ENCODE measurements at places on chromosomes 12 and 14. TPM values are rescaled to one million over a fixed set of nuclear protein-coding genes. Genes with fewer than 3 reads are reported as not detected.

The POTEG gene
- total RNA-seq = not detected

DNA sequence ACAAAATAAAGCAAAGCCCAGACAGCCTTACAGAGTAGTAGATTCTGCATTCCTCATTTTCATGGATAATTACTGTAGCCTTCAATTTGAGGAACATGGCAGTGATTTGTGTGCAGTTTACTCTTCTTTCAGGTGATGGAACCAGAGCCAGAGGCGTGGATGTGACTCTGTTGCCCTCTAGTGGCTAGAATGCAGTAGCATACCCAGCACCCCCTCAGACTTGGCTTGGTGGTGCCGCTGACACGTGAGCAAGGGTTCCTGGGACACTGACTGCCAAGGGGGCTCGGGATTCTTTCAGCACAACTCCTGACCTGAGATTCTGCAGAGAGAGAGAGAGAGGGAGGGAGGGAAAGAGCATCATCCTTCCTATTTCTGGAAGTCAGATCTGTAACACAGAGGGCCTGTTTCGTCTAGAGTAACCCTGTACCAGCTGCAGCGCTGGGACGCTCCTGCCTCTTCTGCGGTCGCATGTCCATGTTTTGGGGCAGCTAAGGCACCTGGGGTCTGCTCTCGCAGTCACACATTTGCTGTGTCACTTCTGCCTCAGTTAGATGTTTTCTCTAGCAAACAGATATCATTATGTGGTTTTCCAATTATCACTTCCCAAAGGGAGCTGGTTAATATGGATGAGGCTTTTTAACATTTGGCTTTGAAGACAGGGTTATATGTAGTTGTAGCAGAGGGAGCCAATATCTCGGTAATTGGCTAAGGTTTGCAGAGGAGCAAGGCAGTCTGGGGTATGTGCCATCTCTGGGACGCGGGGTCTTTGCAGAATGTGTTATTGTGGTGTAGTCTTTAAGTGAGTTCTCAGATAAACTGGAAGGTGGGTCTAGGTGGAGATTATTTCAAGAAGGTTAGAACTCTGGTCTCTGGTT, 428.1 kb downstream of the NRXN3 start:
- H3K4me3 ChIP-seq = no peak overlapping the region
- no peaks in the 10 kb centered on the region for H3K27me3 ChIP-seq
- no peak overlapping the region for H3K27ac ChIP-seq

GRCh38 chr12:109188108-109188712, 71.8 kb downstream of the ACACB start:
- H3K27me3 ChIP-seq = no peaks in the 10 kb centered on the region
- no peaks in the 10 kb centered on the region for H3K36me3 ChIP-seq
- no peak overlapping the region for H3K4me3 ChIP-seq
- no peaks in the 10 kb centered on the region for H3K4me1 ChIP-seq
- DNase-seq = no peak
- H3K27ac ChIP-seq = no peak overlapping the region

GRCh38 chr12:58453306-58453705, 467.0 kb downstream of the LRIG3 start:
- no peaks in the 10 kb centered on the region for H3K4me1 ChIP-seq
- H3K36me3 ChIP-seq = no peaks in the 10 kb centered on the region
- no peak for DNase-seq
- no peak overlapping the region for H3K4me3 ChIP-seq

DNA sequence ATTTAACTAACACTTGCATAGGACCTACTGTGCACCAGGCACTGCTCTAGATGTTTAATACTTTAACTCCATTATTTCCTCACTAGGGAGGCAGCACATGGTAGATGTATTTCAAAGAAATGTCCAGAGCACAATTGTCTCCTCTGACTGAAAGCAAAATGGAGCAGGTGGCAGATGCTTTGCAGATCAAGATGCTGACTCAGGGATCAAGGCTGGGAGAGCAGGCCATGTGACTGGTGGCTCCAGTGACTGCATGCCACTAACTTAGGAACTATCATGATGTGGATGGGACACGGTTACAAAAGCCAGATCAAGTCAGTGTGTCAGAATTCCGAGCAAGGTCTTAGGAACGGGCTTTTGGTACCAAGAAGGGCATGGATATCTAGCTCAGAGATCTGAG, 28.2 kb downstream of the SERPINA11 start:
- DNase-seq = no peak
- H3K27ac ChIP-seq = no peak overlapping the region
- no peaks in the 10 kb centered on the region for H3K4me1 ChIP-seq
- H3K36me3 ChIP-seq = no peaks in the 10 kb centered on the region
- H3K27me3 ChIP-seq = 0 out of 2 replicates have a peak, but pooled peaks cover 3% of the 10 kb centered on the region

The ADGRD1 gene
- total RNA-seq = not detected

DNA sequence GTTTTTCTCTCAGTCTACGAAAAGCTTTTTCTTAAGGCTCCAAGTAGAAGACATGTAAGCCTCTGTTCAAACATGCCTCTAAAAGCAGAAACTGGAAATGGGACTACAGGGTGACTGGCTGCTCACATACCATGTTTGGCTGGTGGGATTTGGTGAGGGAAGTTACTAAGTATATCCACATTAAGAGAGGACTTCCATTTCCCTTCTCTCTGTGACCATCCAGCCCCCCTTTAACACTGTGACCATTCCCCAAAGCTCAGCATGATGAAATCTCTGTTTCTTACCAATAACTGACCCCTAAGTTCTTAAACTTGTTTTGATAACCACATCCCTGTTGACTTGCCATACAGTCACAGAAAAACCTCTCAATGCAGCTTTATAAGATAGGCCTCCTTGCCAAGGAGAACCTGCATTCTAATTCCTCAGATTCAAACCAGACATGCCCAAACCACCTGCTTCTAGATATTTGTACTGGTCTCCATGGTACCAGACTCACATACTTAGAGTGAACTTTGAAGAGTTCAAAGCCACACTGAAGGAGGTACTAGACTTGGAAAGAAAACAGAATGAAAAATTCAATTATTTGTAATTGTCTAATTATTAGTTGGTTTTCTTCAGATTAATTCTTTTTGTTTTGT, 102.2 kb downstream of the VEZT start:
- H3K27ac ChIP-seq = no peak overlapping the region
- DNase-seq = no peak
- no peaks in the 10 kb centered on the region for H3K27me3 ChIP-seq
- H3K4me1 ChIP-seq = peaks cover 94% of the 10 kb centered on the region
- H3K36me3 ChIP-seq = no peaks in the 10 kb centered on the region

The GPR137C gene
- 4.1 TPM for total RNA-seq

The P2RX2 gene
- not detected for total RNA-seq

The NXPH4 gene
- 0.13 TPM for total RNA-seq

- no peaks in the 10 kb centered on the region for H3K27me3 ChIP-seq
- no peak overlapping the region for H3K27ac ChIP-seq
- no peak for DNase-seq
- no peaks in the 10 kb centered on the region for H3K4me1 ChIP-seq
- H3K36me3 ChIP-seq = no peaks in the 10 kb centered on the region
Measured at GRCh38 chr14:101335061-101335661, 226.1 kb upstream of the DIO3 start.

- no peaks in the 10 kb centered on the region for H3K4me1 ChIP-seq
- H3K4me3 ChIP-seq = no peak overlapping the region
- no peak for DNase-seq
- no peaks in the 10 kb centered on the region for H3K36me3 ChIP-seq
Measured at GRCh38 chr14:100740196-100740825, 13.6 kb downstream of the DLK1 start.

- H3K4me1 ChIP-seq = peaks cover 12% of the 10 kb centered on the region
- H3K4me3 ChIP-seq = no peak overlapping the region
- H3K27me3 ChIP-seq = peaks cover 3% of the 10 kb centered on the region
Measured at GRCh38 chr12:5456030-5456429, 24.1 kb downstream of the NTF3 start.
